ENCODE measurements at places on chromosomes 11 and 22. TPM values are rescaled to one million over a fixed set of nuclear protein-coding genes. Genes with fewer than 3 reads are reported as not detected.

The GAL3ST1 gene
- total RNA-seq, result 0.10 TPM

The RBM4B gene
- total RNA-seq, result 3.4 TPM

The DDT gene
- total RNA-seq, result 45.8 TPM

The BAIAP2L2 gene
- 0.31 TPM for total RNA-seq

The ASPHD2 gene
- total RNA-seq, result 2.7 TPM

The SLC6A5 gene
- not detected for total RNA-seq

The SYT9 gene
- 0.10 TPM for total RNA-seq

The PLEKHA7 gene
- total RNA-seq, result 1.7 TPM

The OR51I1 gene
- not detected for total RNA-seq

The KRTAP5-5 gene
- not detected for total RNA-seq

The PAFAH1B2 gene
- 110 TPM for total RNA-seq

The OR8K3 gene
- total RNA-seq, result not detected

The MYOD1 gene
- not detected for total RNA-seq

The MPST gene
- total RNA-seq, result 20.7 TPM

The FEN1 gene
- total RNA-seq, result 13.1 TPM

The CDC45 gene
- 0.42 TPM for total RNA-seq

The PES1 gene
- total RNA-seq, result 21.8 TPM

The FDXACB1 gene
- 2.0 TPM for total RNA-seq

The SIK2 gene
- total RNA-seq, result 2.4 TPM

The CCDC87 gene
- 0.21 TPM for total RNA-seq

The DENND5A gene
- 284 TPM for total RNA-seq

The SAA4 gene
- total RNA-seq, result not detected

The ACTN3 gene
- not detected for total RNA-seq

The FOLR2 gene
- total RNA-seq, result 3.3 TPM
